ENCODE measurements at places on chromosomes 11 and 22.

DNA sequence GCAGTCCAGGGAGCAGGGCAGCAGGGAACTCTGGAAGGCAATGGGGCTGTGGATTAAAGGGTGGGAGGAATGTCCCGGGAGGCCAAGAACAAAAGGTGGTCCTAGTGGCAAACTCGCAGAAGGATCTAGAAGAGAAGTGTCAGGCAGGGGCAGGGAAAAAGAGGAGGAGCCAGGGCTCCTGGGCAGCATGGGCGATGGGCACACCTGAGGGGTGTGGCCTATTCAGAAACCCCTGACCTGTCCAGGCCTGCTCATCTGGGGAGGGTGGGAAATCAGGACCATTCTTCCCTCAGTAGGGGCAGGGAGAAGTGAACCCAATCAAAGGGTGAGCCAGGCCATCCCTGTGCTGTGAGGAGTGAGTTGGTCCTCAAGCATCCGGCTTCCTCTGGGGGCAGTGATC, 108.6 kb downstream of the TRIM29 start:
- DNase-seq, result no peak

GRCh38 chr22:42473484-42474193, 41.4 kb upstream of the NFAM1 start:
- DNase-seq, result no peak

- no peak for DNase-seq
These were observed 208.4 kb upstream of the TBCEL start for GRCh38 chr11:120815319-120816100.

- DNase-seq, result no peak
These were observed 69.2 kb downstream of the CD82 start for GRCh38 chr11:44634401-44635281.

- DNase-seq, result no peak
These were observed 23.4 kb upstream of the CADM1 start for GRCh38 chr11:115527534-115528125.

GRCh38 chr22:48071828-48072227, 1309.4 kb downstream of the TBC1D22A start:
- no peak for DNase-seq

GRCh38 chr11:116879800-116880625, 42.6 kb upstream of the APOA1 start:
- DNase-seq, result peak; percentile 17

GRCh38 chr11:116909245-116909644, 71.8 kb upstream of the APOA1 start:
- DNase-seq, result no peak

- no peak for DNase-seq
These were observed 44.7 kb downstream of the SWAP70 start for GRCh38 chr11:9708544-9708943.

- DNase-seq, result no peak
These were observed 222.9 kb downstream of the NTM start for GRCh38 chr11:131593301-131593700.
